Fibroblast of upper back skin (primary cell): ENCODE measurements at places on chromosomes 13 and 19.

DNA sequence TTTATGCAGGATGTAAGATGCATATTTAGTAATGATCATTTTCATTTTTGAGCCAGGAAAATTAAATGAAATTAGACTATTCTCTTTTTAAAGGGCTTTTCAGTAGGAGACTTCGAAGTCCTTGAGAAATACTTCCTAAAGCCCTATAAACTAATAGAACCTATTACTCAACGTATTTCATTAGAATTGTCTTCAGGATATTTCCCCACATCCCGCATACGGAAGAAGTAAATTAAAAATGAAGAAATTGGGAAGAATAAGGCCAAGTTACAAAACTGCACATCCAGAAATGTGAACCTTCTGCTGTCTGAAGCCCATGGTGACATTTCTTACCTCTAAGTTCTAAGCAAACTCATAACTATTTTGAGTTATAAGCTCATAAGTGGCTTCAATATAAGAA is 66.5 kb downstream of the RXFP2 start:
- DNase-seq = no peak

DNA sequence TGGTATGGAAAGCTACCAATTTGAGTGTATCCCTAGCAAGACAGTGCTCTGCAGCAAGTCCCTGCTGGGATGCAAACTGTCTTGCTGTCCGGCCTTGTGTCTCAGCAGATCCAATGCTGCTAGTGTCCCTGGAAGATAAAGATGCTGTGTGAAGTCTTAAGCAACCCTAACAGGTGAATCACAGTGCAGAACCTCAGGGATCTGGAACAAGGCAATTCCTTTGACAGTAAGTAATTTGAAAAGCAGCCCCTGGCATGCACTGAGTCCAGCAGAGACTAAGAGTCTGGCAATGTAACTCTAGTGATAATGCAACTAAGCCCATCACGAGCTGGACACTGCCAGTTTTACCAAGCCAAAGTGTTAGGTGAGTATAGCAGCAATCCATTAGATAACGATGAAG is 1.7 kb upstream of the UCHL3 start:
- DNase-seq = no peak

GRCh38 chr19:7272856-7273578 is 21.2 kb downstream of the INSR start:
- peak; percentile 49 for DNase-seq

- DNase-seq = peak; percentile 23
Measured at GRCh38 chr19:31451686-31452330, 102.6 kb upstream of the TSHZ3 start.

GRCh38 chr13:36054041-36054440 is 77.1 kb downstream of the DCLK1 start:
- DNase-seq = no peak

DNA sequence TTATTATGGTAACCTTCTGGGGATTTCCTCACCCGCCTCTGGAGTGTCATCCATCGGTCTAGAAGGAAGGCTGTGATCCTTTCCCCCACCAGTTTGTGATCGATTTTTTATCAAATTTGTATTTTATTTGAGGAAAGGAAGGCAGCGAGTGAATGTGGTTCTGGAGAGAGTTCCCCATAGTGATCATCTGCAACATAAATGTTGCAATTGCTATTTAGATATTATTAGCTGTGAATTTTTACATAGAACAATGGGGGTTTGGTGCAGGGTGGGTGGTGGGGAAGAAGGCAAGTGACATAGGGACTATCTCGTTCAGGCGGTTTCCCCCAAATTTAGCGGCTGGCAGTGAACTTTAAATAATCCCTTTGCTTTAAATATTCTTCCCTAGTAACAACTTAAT is 1.2 kb downstream of the CDK8 start:
- DNase-seq = no peak

DNA sequence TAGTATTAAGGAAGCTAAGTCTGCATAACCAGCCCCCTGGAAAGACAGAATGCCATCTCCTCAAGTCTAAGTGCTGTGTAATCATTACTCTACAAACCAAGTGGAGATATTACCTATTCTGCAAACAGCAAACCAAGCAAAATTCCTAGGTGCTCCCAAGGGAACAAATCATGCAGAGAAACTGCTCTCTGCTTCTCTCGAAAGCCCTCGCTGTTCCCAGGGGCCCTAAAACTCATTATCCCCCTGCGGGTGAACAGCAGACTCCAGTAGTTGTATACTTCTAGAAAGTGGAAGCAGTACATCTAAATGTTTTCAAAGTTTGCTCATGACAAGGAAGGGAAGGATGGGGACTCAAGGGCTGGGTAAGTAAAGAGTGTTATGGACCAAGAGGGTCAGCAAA is 3.2 kb downstream of the DLEU7 start:
- no peak for DNase-seq

- no peak for DNase-seq
Measured at GRCh38 chr19:5083547-5083965, 114.6 kb downstream of the KDM4B start.

DNA sequence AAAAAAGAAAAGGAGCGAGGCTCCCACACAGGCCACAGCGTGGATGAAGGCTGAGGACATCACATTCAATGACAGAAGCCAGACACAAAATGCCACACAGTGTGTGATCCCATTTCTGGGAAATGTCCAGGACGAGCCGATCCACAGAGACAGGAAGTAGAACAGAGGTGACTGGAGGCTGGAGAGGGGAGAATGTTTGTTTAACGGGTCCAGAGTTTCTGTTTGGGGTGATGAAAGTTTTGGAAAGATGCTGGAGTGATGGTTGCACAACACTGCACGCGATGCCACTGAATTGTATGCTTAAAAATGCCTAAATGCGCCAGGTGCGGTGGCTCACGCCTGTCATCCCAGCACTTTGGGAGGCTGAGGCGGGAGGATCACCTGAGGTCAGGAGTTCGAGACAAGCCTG is 650 bp upstream of the FUT5 start:
- DNase-seq = no peak
